SK-N-SH treated with all-trans-retinoic acid at 6 μM for 48 hours (cell line): ENCODE measurements at places on chromosomes 11 and 22.

DNA sequence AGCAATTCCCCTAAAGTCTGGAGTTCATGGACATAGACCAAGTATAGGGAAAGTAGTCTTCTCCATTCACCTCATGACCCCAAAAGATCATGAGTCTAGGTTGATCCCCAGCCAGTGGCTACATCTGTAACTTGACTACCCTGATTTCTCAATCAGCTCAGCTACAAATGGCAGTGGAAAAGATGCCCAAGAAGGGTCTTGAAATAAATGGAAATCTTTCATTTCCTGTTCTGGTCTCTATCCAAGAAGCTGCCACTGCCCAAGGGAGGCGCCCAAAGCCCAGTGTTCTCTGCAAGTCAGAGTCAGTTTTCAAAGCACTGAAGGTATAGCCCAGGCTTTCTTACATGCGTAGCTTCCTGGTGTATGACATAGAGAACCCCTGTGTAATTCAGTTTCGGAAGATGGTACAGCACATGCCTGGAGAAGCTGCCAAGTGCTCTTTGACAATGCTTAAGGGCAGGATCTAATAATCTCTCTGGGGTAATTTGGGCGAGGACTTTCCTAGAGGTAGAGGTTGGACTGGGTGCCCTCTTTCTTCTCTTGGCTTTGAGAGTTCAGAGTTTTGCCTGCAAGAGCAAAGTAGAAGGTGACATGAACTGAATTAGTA lies 101.1 kb downstream of the ADAMTS15 start:
- ATAC-seq: peak; percentile 44; the same call in 1 of the 3 replicates

DNA sequence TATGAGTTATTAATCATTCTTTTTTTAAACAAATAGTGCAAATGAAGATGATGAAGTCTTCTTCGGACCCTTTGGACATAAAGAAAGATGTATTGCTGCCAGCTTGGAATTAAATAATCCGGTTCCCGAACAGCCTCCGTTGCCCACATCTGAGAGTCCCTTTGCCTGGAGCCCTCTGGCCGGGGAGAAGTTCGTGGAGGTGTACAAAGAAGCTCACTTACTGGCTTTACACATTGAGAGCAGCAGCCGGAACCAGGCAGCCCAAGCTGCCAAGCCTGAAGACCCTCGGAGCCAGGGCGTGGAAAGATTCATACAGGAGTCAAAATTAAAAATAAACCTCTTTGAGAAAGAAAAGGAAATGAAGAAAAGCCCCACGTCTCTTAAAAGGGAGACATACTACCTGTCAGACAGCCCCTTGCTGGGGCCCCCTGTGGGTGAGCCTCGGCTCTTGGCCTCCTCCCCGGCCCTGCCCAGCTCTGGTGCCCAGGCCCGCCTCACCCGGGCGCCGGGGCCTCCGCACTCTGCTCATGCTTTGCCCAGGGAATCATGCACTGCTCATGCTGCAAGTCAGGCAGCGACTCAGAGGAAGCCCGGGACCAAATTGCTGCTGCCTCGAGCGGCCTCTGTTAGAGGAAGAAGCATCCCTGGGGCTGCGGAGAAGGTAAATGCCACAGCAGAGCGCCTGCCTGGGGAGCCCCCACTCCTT lies 11.8 kb downstream of the GTSE1 start:
- no peak for ATAC-seq

DNA sequence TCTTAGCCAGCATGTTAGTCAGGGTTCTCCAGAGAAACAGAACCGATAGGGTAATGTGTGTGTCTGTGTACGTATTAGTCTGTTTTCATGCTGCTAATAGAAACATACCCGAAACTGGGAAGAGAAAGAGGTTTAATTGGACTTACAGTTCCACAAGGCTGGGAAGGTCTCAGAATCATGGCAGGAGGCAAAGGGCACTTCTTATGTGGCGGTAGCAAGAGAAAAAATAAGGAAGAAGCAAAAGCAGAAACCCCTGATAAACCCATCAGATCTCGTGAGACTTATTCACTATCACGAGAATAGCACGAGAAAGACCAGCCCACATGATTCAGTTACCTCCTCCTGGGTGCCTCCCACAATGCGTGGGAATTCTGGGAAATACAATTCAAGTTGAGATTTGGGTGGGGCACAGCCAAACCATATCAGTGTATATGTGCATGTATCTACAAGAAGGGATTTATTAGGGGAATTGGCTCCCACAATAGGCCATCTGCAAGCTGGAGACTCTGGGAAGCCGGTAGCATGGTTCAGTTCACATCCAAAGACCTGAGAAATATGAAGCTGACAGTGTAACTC lies 173.7 kb upstream of the NECTIN1 start:
- no peak for ATAC-seq

DNA sequence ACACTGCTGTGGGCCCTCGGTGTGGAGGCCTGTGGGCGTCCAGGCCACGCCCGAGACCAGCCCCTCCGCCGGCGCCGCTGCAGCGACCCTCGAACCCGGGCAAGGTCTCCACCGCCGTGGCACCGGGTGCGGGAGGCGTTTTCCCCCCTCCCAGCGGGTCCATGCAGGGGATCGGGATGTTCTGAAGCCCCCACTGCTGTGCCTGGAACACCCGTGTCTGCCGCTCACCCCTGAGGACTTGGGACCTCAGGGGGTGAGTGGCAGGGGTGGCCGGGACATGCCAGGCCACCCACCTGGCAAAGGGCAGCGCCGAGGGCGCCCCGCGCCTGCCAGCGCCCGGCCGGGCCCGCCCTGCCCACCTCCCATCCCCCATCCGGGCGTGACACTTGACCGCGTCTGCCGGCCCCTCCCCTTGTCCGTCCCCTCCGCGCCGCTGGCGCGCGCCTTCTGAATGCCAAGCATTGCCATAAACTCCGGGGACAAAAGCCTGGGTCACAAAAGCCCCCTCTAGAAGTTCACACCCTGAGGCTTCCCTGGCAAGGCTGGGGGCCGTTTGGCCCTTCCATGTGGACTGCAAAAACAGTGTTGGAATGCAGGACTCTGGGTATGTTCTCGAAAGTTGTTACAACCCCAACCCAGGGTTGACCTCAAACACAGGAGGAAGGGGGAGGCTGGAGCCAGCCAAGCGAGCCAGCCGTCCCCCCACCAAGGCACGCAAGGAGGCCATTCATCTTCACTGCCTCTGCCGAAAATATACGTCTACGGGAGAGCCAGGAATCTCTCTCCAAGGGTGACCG lies 819 bp upstream of the KCNQ1OT1 start:
- peak; percentile 32 for ATAC-seq

- no peak for ATAC-seq
Observed at GRCh38 chr11:73087730-73088129, 54.4 kb downstream of the FCHSD2 start.

DNA sequence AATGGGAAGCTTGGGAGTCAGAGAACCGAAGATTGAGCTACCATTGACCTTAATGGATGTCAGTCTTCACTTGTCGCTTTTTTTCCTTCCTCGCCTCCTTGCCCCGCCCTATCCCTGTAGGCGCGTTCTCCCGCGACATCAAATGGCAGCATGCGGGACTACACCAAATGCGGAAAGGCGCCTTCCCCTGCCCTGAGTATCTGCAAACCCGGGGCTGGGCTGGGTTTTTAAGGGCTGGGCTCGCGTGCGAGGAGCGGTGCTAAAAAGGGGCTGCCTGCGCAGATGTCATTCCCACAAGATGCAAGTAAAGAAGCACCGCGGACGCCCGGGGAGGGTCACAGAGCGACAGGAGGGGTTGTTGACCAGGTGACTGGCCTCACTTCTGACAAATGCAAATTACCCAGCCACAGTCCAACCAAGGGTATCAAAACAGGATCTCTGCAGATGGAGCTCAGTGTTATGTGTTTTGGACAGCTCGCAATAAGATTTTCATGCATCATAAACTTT lies 4.7 kb upstream of the FAM111B start:
- ATAC-seq: no peak

DNA sequence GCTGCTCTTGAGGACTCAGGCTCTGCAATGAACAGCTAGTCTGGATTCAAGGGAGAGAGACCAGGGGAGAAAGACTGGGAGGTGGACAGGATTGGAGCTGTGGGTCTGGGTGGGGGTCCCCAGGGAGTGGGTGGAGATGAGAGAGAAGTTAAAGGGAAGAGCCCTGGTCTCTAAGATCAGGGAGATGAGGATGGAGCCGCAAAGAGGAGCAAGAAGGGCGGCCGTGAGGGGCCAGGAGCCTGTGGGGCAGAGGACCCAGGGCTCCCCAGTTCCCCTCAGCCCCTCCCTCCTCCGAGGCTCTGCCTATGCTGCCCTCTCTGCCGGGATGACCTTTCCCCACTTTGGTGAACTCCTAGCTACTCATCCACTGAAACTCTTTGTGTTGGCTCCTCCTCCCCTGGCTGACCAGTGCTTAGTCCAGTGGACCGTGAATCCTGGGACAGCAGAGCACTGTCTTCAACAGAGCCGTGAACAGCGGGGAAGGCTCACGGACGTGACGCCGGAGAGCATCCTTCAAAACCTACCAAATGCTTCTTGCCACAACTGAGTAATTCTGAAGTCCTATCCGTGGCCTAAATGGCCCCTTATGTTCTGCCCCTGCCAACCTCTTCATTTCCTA lies 16.4 kb upstream of the RFPL3 start:
- no peak for ATAC-seq

DNA sequence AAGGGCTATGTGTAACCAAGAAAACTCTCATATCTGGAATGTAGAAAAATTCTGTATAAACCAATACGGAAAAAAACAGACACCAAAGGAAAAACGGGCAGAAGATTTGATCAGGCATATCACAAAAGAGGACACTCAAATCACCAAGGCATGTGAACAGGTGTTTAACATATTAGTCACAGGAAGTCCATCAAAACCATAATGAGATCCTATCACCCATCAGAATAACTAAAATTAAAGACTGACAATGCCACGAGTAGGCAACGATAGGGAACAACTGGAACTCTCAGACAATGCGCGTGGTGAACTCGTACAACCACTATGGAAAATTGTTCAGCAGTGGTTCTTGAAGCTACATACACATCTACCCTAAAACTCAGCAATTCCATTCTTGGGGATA lies 94.5 kb downstream of the MICAL3 start:
- ATAC-seq: no peak

- ATAC-seq: peak; percentile 26; the same call in 1 of the 3 replicates
Observed at GRCh38 chr22:23231471-23232093, 51.3 kb downstream of the BCR start.

GRCh38 chr22:29353286-29353685 lies 35.1 kb downstream of the AP1B1 start:
- no peak for ATAC-seq

GRCh38 chr11:83441601-83442000 lies 155.4 kb upstream of the CCDC90B start:
- no peak for ATAC-seq

GRCh38 chr11:74871037-74871436 lies 77.9 kb downstream of the XRRA1 start:
- ATAC-seq: no peak

DNA sequence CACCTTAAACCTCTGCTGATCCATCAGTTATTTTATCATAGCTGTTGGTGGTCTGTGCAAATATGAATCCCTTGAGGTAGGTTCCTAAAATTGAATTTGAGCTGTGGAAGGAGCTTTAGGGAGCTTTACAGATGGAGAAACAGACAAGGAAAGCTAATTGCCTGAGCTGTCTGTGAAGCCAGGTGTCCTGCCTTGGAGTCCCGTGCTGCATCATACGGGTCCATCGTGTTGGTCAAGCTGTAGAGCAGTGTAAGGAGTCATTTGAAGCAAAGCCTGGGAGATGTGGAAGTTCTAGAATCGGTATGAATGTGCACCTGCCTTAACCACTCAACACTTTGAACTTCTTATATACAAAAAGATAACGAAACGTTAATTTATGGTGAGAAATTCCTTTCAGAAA lies 1.0 kb downstream of the POLA2 start:
- ATAC-seq: no peak
